ENCODE measurements at places on chromosomes 4 and X. TPM values are rescaled to one million over a fixed set of nuclear protein-coding genes. Genes with fewer than 3 reads are reported as not detected.

POF1B gene
- 3.8 TPM for polyA plus RNA-seq

MAGEA12 gene
- polyA plus RNA-seq = 0.12 TPM

PDLIM5 gene
- 48.2 TPM for polyA plus RNA-seq

RIPPLY1 gene
- polyA plus RNA-seq = 0.10 TPM

DNA sequence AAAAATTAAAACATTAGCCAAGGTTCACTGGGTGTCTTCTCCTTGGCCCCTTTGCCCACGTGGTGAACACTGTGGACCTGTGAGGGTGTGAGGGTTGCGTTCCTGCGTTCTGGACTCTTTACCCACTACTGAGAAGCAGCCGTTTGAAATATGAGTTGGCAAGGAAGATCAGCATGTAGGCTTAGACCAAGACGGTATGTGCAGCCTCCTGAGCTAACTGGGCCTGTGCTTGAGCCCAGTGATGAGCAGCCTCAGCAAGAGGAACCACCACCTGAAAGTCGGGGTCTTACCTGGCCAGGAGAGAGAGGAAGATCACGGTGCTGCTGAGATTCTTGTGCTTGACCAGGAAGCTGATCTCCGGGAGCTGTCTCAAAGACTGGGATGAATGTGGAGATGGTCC, 19.5 kb downstream of the RGS12 start:
- DNase-seq = no peak

DNA sequence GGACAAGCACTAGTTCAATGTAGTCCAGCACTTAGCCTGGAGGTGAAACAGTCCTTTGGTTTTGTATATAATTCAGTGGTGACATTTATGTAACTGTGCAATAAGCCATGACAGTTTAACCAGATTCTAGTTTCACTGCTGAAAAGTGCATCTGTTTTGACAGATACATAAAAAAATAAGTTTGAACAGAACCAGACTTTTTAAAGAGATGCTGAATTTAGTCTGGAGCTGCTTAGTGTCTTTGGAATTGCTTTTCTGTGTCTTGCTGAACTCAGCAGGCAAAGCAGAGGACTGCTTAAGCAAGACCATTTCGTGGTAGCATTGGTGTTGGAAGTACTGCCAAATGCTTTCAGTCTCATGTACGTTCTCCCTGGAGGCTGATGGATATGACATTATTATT, 393.5 kb downstream of the MAPK10 start:
- DNase-seq = no peak

DNA sequence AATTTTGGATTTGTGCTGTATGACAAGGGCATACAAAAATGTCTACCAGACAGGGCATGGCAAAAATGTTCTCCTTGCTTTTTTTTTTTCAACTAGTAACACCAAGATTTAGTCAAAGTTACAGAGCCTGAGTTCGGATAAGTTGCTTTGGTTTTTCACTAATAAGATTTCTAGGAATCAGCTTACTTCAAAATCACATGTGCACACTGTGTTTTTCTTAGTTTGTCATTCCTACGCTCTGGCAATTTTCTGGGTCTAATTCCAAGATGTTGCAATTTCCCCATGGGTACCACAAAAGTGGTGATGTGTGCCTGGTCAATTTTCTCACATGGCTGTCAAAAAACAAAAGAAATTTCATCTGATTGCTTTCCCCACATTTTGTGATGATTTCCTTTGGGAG, 6.3 kb downstream of the C1QTNF7 start:
- DNase-seq = no peak
